ACHN (cell line): ENCODE measurements at places on chromosomes 6 and 20.

DNA sequence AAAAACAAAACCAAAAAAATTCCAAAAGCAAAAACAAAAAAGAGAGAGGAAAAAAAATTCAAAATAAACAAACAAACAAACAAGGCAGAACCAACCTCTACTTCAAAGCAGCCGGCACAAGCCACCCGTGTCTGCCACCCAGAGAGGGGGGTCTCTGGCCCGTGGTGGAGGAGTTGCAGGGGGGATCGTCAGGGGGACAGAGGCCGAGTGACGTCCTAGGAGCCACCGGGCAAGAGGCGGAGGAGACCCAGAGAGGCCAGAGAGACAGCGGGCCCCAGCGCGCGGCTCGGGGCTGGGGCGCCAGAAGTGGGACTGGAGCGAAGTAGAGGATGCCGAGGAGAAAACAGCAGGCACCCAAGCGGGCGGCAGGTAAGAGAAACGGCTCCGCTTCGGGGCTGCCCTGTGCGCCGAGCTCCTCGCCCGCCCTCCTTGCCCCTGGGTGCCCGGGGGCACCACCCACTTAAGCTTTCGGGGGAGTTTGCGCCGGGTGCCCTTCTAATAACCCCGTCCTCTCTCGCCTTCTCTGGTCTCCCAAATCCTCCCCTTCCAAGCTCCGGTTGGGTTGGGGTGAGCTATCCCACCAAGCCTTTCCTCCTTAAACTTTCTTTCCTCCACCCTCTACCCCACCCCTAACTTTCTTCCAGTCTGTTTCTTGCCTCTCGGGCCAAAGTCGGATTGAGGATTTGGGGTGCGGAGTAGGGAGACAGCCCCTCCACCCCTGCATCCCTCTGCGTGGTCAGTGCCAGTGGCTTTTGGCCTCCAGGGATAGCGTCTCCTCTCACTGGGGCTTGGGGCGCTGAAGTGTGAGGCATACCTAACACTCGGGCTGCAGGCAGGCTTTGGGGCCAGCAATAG, 1.0 kb downstream of the TSHZ2 start:
- DNase-seq, result no peak

- no peak for DNase-seq
Measured at GRCh38 chr20:53513489-53514298, 79.9 kb downstream of the ZNF217 start.

DNA sequence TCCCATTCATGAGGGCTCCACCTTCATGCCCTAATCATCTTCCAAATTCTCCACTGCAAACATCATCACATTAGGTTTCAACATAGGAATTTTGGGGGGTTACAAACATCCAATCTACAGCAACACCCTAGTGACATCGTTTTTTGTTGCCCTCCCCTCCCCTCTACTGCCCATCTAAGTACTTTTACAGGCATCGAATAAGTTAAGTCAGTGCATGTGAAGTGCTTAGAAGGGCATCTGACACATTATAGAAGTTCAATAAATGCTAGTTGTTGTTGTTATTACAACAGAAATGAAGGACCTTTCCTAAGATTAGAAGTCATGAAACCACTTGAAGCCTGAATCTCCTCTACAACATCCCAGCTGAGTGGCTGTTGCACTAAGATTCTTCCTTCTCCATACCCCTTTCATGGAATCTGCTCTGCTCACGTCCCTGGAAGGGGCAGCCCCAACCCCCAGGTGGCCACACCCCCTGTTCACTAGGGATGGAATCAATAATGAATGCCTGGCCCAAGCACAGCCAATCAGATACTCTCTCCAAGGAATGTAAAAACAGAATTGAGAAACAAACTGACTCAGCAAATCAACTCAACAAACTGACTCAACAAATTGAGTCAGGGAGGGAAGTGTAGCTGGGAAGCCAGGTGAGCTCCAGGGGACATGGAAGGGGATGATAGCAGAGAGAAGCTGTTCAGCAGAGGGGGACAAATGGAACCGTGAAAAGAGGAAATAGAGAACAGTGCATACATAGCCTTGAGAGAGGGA, 3.9 kb upstream of the LRP11 start:
- DNase-seq, result no peak

GRCh38 chr6:129692467-129692866, 17.5 kb downstream of the ARHGAP18 start:
- DNase-seq, result no peak

- DNase-seq, result no peak
Measured at GRCh38 chr6:34332251-34333198, 59.9 kb downstream of the NUDT3 start.

- no peak for DNase-seq
Measured at GRCh38 chr20:32675223-32675975, 1.7 kb upstream of the C20orf203 start.

- DNase-seq, result no peak
Measured at GRCh38 chr6:90429713-90430112, 133.1 kb upstream of the BACH2 start.

- DNase-seq, result no peak
Measured at GRCh38 chr6:98358173-98358572, 476.2 kb upstream of the POU3F2 start.

DNA sequence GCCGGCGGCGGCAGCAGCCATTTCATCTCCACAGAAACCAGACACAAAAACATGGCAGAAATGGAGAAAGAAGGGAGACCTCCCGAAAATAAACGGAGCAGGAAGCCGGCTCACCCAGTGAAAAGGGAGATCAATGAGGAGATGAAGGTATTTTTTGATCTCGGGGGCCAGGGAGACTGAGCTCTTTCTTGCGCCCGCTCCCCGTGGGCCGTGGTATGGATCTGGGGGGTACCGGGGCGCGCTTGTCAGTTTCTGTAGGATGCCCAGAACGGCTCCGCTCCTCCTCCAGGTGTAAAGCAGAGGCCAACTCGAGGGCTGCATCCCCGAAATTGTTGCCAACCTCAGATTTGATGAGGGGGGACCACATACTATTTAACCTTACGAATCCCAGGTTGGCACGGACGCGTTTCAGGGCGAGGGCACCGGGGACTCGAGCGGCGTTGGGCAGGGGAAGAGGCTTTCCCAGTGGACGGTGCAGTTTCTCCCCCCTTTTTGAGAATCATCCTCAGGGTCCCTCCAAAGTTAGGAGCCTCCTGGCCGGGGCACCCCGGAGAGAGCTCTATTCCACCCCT, 735 bp downstream of the SOBP start:
- no peak for DNase-seq

- DNase-seq, result no peak
Measured at GRCh38 chr6:12102350-12102749, 90.2 kb downstream of the HIVEP1 start.

DNA sequence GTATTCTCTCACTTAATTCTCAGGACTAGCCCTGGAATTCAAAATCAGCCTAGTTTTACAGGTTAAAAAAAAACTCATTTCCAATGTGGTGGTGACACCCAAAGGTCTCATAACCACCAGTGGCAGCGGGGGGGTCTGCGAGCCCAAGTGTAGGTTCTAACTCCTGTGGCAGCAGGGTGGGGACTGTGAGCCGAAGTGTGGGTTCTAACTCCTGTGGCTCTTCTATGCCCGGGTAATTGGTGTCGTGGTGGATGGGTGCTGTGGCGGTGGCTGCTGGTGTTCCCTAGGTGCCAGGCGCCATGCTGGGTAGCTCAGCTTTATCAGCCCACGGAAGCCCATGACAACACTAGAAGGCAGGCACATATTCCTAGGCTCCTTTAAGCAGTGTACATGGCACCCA, 4.9 kb upstream of the ANKRD60 start:
- no peak for DNase-seq

GRCh38 chr6:124960757-124961463, 1.3 kb upstream of the RNF217 start:
- no peak for DNase-seq

DNA sequence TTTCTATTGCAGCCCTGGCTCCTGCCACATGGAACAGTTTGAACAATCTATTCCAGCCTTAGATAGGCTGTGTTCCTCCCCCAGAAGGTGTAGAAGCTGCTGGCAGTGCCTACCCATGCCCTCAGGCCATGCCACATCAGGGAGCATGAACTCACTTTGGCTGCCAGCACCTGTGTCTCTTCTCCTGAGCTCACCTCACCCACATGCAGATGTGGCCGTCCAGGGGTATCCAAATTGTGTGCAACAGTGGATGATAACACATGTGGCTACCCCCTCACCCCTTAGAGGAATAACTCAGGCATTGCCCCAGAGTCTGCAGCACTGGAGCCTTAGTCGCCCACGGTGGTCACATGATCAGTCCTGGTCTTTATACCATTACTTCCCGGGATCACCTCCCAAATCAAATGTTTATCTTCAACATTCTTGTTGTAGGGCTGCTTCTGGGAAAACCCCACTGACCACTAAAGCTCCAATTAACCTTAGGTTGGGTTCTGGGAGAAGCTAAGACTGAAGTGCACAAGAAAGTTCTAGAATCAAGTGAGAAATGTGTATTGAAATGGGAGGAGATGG, 110.4 kb downstream of the BANF2 start:
- no peak for DNase-seq

- no peak for DNase-seq
Measured at GRCh38 chr6:95614094-95614493, 36.8 kb downstream of the MANEA start.

DNA sequence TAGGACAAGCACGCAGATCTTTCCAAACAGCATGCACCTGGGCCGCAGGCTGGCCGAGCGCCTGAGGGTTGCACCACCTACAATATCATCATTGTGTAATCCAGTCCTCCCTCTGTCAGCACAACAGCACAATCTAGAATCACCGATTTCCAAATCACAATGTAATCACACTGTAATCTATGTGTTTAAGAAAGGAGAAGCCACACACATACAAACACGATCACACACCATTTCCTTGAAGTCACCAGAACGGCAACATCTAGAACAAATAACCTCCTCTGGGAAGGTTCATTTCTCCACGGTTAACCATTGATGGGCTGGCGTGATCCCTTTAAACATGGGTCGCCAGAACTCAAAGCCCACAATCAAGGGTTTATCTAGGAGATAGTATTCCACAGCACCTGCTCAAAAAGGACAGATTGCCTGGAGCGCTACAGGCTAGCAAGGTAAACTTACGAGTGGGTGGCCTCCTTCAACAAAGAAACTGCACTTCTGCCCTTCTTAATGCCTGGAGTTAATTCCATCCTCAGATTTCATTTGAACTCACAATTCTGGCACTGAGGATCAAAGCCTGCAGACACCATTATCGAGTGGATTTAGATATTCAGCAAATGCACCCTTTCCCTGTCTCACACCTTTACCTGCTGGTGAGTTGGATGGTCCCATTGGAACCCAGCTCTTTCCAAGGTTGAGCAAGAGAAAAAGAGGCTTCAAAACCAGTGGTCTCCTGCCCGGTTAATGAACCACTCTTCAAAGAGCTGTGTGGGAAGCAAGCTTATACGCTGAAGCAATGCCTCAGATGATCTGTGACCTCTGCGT, 83.8 kb upstream of the FOXQ1 start:
- no peak for DNase-seq

GRCh38 chr20:62308102-62308822, 5.5 kb downstream of the ADRM1 start:
- no peak for DNase-seq

DNA sequence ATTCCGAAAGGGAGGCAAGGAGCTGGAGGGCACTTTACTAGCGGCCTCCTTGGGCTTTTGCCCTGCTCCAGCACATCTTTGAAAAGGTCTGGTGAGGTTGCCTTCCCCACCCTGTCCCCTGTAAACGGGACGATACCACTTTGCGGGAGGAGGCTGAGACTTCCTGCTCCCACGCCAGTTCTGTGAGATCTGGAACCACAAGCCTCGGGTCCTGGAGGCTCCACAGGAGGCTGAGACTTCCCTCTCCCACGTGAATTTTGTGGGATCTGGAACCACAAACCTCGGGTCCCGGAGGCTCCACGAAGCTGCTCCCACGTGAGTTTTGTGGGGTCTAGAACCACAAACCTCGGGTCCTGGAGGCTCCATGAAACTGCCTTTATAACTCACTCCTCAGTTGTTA, 209.3 kb downstream of the DLL1 start:
- DNase-seq, result no peak

- no peak for DNase-seq
Measured at GRCh38 chr6:2940010-2940850, 31.1 kb downstream of the SERPINB6 start.

- DNase-seq, result peak; percentile 8
Measured at GRCh38 chr20:46031701-46032254, 2.8 kb downstream of the SLC12A5 start.

GRCh38 chr6:66964216-66964615, 1257.2 kb upstream of the EYS start:
- DNase-seq, result no peak

DNA sequence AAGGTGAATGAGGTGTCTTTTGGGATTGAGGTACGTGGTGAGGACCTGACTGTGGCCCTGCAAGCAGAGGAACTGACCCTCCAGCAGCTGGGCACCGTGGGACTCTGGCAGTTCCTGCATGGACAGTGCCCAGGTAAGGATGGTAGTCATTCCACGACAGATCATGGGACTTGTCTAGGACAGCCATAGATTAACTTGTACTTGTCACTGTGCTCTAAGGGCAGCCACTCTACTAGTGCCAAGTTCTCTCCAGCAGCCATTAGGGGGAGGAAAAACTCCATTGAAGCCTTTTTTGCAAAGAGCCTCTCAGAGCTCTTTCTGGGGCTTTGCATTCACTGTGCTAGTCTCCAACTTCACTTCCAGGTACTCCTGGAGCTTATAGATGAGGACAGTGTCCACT, 20.4 kb downstream of the TAF11 start:
- DNase-seq, result no peak

DNA sequence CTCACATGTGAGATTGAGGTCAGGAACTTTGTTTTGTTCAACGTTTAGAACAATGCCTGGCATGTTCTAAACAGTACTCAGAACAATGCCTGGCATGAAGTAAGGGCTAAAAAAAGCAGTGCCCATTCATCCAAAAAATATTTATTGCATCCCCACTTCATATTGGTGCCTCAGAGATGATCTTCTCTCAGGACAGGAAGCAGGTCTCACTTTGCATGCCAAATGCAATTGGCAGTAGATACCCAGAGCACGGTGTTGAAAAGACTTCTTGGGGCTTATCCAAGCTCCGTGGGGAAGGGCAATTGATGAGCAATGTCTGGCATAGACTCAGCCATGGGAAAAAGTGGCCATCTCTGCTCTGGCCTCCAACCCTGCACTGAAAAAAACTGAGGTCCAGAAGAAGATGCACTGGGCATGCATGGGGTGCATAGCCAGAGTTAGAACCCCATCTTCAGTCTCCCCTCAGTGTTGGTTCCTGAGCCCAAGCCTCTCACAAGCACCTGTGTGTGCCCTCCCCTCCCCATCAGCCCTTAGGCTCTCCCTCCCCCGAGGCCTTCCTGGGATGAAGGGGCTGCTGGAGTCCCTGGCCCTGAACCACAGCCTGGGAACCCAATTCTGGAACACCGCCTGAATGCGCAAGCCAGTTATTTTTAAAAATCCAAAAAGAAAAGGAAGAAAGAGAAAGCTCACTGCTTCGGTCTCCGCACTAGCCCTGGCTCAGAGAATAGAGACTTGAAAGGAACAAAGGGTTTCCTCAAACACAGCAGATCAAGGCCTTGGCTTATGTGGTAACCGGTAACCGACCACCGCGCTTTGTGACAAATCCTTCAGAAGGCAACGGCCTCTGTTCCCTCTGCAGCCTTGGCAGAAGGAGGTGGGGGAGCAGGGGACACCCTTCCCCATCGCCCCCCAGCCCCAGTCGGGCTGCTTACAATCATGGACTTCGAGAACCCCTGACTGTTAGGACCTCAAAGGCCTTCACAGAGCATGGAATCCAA, 78.5 kb upstream of the SIRPA start:
- DNase-seq, result peak; percentile 70

GRCh38 chr6:138162111-138162954, 594 bp downstream of the ARFGEF3 start:
- DNase-seq, result peak; percentile 19
